Aorta (tissue), 5 donors: ENCODE measurements at places on chromosomes 7 and 10. TPM values are rescaled to one million over a fixed set of nuclear protein-coding genes. Genes with fewer than 3 reads are reported as not detected.

SYT15 gene
- 24.8 TPM for total RNA-seq

INSIG1 gene
- 48.3 TPM for total RNA-seq

STEAP1B gene
- total RNA-seq, result 2.8 TPM

RAB19 gene
- not detected for total RNA-seq

THAP5 gene
- 27.4 TPM for total RNA-seq

DNA sequence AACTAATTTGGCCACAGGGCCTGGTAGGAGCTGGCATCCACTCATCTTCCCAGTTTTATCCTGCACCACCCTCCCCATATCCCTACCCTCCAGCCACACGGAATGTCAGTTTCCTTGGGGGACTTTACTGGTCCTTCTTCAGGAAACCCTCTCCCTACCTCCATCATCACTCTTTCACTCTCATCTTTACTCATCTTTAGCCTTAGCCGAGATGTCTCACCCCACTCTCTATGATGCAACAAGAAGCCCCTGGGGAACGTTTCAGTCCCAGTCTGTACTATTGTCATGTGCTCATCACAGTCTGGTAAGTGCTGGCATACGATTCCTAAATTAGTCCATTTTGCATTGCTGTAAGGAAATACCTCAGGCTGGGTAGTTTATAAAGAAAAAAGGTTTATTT lies 34.9 kb upstream of the TMEM248 start:
- H3K4me3 ChIP-seq, result no peak overlapping the region
- no peaks in the 10 kb centered on the region for H3K36me3 ChIP-seq
- H3K27ac ChIP-seq, result no peak overlapping the region
- no peaks in the 10 kb centered on the region for H3K4me1 ChIP-seq

- H3K4me3 ChIP-seq, result no peak overlapping the region
- no peak for DNase-seq
- no peaks in the 10 kb centered on the region for H3K27me3 ChIP-seq
- no peaks in the 10 kb centered on the region for H3K4me1 ChIP-seq
Measured at GRCh38 chr7:27361522-27361921, 118.9 kb downstream of the EVX1 start.

DNA sequence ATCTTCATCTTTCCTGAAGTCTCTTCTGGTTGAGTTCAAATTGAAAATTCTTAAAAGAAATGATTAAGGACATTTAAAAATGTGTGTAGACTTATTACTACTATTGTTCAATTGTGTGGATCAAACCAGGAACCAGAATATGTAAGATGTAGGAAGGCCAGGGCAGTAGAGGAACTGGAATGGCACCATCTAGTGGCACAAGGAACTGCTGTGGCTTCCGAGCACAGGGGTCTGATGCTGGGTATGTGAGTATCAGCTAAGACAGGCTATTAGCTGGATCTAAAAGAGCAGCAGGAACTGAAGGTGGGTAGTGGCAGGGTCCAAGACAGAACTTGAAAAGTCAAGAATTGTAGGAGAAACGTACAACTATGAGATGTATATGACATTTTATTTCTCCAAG lies 247.3 kb downstream of the SEMA3A start:
- H3K4me3 ChIP-seq, result no peak overlapping the region
- H3K36me3 ChIP-seq, result no peaks in the 10 kb centered on the region
- H3K27me3 ChIP-seq, result no peaks in the 10 kb centered on the region
- DNase-seq, result no peak
- H3K27ac ChIP-seq, result no peak overlapping the region
